H9 (cell line): ENCODE measurements at places on chromosomes 3 and 15.

DNA sequence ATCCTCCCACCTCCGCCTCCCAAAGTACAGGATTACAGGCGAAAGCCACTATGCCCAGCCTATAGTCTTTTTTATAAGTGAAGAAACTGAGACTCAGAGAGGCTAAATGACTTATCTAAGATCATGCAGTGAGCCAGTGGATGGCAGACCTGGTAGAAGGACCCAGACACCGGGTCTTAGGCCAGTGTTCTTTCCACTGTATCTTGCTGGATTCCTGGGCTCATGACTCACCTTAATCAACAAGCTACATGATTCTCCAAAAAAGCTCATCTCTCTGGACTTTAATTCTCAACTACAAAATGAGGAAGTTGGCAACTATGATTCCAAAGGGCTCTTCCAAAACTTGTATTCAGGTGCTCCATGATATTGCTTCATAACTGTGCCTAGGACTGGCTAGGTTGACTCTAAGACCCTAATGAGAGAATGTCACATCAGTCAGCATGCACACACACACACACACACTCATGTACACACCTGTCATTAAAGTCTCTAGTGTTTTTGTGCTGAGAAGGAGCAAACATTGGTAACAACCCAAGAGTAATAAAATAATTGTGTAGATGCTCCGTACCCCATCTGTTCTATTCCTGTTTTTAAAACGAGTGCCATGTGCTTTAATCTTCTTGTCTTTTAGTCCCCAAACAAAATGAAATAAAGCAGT is 89.7 kb upstream of the SLC4A7 start:
- DNase-seq: no peak

DNA sequence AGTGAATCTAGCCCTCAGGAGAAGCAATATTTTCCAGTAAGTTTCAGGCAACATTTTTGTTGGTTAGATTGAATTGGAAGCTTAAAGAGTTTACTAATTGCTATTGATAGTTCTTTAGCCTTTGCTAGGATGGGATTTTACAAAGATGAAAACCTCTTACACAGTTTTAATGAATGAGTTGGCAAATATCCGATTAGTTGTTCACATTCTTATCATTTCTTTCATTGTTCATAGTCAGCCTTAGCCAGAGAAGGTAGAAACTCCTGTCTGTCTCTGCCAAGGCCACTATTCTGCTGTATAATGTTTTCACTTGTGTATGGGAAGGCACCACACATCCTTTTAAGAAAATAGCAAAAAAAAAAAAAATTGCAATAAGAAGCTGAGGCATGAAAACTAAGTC is 222.0 kb upstream of the MANF start:
- DNase-seq: no peak

- DNase-seq: no peak
Measured at GRCh38 chr3:196406811-196407470, 25.3 kb downstream of the UBXN7 start.

DNA sequence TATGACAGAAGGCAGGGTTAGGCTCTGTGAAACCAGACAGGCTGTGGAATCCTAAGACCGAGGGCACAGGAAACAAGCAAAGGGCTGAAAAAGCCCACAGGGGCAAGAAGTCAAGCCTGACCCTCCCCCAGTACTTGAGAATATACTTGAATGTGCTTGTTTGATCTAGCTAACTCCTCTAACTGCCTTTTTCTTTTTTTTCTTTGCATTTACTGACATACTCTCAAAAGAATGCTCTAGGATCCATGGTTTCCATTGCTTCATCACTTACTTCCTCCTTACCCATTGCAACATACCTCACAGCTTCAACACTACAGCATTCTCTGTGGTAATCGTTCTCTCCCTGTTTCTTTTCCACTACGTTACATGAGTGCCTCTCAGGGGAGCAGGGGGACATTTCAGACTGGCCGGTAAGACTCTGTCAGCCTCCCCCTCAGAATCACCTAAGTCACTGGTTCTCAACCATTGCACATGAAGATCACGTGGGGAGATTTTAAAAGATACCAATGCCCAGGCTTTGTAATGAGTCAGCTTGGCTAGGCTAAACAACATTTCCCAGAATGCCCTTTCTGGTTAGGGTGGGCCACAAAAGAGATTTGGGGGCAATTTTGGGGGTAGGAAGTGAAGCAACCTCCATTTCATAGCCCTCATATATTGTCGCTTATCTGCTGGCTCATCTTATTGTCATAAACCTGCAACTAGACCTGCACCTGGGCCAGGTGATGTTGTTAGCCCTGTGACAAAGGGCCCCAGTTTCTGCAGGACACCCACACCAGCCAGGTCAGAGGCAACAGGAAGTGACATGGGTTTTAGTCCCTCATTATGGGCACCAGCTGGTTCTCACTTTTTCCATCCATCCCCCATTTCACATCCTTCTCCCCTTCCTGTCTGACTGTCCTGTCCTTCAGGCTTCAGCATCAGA is 24.6 kb upstream of the RSL24D1 start:
- DNase-seq: no peak

- DNase-seq: no peak
Measured at GRCh38 chr3:77096966-77097890, 57.3 kb downstream of the ROBO2 start.

DNA sequence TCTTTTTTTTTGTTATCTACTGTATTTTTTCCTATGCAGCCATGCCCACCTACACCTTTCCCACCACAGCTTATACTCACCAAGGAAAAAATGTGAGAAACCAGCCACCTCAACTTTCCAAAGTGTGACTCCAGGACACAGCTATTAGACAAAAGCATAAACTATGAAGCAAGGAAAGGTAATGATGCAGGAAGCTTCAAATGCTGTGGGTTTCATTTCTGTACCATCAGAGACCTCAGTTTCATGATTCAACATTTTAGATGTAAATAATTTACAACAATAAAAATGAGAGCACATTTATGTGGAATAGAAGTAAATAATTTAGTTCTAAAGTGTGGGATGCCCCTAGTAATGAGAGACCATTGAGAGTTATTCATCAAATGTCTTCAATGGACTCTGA is 115.1 kb downstream of the CDIN1 start:
- no peak for DNase-seq

GRCh38 chr3:20604659-20605058 is 418.7 kb upstream of the SGO1 start:
- no peak for DNase-seq

DNA sequence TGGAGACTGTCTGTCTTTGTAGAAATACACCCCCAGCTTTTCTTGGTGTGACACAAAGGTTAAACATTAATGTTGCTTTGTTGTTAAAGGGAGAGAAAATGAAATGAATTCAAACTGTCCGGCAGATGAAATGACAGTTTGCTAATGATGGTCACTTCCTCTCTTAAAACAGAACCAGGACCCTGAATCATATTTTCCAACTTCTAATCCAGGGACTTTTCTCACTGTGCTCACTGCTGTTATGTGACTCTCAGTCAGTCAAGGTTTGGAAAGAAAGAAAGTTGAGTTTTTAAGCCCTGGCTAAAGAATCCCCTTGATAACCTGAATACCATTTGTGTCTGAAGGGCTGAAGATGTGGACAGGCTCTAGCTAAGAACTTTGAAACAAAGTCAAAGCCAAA is 215.8 kb downstream of the AGBL1 start:
- DNase-seq: no peak

- peak; percentile 79 for DNase-seq
Measured at GRCh38 chr3:50150863-50151686, 4.0 kb upstream of the SEMA3F start.

DNA sequence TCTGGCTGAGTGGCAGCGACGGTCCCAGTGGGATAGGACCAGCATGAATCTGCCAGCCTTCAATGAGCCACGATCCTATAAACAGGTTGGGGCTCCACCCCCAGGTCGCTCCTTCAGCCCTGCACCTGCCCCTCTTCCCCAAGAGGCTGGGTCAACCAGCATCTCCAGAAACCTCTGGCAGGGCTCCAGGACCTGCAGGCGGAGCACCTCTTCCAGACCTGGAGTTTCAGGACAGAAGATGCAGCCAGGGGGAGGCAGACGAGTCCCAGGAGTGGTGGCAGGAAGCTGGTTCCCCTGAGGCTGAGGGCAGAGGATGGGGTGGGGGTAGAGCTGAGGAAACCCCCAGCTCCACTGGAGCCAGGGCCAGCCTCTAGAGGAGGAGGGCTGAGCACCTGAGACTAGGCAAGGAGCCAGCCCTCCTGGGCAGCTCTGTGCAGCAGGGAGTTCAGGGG is at the start of gene PLA2G4D:
Gene PLA2G4D, minus strand, starts transcription at position 51 of the 452 bp plus-strand sequence. CDS start 103 bp downstream, outside the sequence.
- peak; percentile 56 for DNase-seq

- no peak for DNase-seq
Measured at GRCh38 chr3:100637197-100637631, 27.8 kb downstream of the ADGRG7 start.

DNA sequence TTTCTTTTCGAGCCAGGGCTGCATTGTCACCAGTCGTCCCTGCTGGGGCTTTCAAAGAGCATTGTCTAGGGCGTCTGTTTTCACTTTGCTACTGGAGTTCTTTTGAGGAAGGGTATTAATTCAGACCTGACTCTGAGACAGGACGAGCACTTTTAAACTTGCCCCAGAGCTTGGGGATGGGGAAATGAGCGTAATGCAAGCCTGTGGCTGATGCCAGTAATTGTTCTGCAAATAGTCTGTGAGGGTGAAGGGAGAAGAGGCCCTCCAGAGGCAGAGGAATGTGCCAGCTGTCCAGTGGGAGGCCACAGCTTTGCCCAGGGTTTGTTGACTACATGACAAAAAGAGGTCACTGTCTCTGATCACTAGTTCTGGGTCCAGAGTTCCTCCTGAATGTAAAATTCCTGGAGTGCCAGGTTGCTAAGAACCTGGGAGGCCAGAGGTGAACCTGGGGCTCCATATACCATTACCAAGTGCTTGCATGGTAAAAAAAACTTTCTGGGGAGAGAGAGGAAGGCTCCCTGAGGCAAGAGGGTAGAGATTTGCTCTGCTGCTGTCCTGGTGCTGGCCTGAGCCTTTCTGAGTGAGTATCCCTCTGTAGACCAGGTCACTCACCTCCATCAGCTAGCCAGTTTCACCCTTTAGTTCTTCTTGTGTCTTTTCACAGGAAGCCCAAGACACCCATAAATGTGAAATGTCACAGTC is 14.8 kb downstream of the EEFSEC start:
- DNase-seq: no peak

- peak; percentile 36 for DNase-seq
Measured at GRCh38 chr3:109109574-109109973, 8.4 kb downstream of the MORC1 start.

GRCh38 chr3:20890111-20890519 is 704.1 kb upstream of the SGO1 start:
- no peak for DNase-seq
